Cerebellar nuclear complex (tissue), 1 donor: ENCODE measurements at places on chromosomes 5 and 9.

DNA sequence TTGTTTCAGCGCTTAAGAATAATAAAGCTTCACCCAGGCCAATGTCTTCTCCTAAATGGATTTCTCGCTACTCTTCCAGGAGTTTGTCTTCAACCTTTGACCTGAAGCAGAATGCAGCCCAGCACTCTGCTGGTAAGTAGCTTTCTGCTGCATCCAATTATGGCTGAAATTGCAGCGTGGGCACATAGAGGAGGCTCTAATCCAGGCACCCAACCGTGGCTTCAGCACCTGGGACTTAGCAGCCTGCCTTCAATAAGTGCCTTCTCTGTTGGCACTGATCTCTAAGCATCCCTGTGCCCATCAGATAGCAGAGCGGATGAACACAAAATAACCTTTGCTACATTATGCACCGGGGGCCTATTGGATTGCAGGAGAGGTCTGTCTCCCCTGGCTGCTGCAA, 105.2 kb downstream of the TRIM32 start:
- DNase-seq = no peak

DNA sequence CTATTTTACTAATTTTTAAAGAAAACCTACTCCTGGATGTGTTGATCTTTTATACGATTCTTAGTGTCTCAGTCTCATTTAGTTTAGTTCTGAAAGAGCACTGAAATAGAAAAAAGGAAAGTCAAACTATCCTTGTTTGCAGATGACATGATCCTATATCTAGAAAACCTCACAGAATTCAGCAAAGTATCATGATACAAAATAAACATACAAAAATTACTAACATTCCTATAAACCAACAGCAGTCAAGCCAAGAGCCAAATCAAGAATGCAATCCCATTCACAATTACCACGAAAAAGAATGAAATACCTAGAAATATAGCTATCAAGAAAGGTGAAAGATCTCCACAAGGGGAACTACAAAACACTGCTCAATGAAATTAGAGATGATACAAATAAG, 225.8 kb upstream of the CDH18 start:
- no peak for DNase-seq

DNA sequence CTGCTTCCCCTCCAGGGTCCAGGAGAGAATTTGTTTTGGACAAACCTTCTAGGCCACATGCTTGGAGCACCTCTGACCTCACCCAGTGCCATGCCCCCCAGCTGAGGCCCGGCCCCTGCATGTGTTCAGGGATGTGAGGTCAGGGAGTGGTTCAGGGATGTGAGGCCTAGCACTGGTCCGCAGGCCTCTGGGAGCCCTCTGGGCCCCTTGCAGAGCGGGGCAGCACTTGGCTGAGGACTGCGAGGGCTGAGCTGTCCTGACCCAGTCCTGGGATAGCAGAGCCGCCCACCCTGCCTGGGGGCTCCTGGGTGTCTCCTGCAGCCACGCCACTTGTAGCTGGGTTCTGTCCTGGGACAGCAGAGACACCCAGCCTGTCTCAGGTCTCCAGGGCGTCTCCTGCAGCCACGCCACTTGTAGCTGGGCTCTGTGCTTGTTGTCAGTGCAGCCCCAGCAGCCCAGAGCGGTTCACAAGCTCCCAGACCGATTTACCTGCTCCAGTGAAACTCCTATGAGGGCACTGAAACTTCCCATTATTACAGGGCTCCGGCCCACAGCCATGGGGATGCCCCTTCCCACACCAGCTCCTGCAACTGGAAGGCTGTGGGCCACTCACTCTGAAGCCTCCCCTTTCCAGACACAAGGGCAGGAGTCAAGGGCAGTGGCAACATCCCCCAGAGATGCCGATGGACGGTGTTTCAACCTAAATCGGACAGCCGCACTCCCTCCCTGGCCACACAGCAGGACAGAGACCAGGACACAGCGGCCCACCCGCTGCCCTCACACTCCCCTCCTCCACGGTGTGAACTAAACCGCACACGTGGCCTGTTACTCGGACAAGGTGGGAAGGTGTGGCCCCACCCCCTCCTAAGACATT, 5.4 kb upstream of the CEP72 start:
- no peak for DNase-seq

GRCh38 chr5:149110406-149110805, 30.9 kb upstream of the ABLIM3 start:
- no peak for DNase-seq

DNA sequence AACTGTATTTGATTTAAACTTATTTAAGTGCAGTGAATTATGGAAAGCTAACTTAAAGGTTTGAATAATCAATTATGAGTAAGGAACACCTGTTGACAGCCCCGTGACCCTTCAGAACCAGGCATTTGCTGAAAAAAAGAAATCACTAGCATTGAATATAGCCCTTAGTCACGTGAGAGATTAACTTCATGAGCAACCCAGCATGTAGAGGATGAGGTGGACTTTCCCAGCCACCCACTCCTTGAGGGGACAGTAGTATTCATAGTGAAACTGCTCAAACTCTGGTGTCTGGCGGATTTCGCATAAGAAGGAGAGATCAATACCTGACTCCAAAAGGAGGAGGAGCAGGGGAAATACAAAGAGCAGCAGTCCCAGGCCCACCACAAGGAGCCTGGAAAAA, 184.8 kb upstream of the RASEF start:
- no peak for DNase-seq

DNA sequence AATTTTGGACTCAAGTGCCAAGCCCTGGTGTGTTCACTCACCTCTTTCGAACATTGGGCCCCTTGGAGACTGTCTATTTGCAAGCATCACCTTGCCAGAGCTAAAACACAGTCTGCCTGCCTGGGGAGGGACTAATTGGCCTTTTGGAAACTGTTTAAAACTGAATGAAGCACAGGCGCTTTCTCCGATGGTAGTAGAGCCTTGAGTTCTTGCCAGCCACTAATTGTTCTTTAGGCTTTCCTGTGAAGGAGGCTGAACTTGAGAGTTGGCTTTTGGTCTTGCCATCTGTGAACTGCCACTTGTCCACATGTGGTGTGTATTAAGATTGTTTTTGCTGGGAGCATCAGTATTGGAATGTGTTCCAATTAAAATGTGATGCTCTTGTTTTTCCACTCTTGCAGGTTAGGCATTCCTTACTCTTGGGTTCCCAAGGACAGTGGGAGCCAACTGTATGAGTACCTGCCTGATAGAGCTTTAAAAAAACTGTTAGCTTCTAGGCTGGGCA, 26.0 kb downstream of the GARNL3 start:
- DNase-seq = no peak
